ENCODE measurements at places on chromosomes 2 and 18.

DNA sequence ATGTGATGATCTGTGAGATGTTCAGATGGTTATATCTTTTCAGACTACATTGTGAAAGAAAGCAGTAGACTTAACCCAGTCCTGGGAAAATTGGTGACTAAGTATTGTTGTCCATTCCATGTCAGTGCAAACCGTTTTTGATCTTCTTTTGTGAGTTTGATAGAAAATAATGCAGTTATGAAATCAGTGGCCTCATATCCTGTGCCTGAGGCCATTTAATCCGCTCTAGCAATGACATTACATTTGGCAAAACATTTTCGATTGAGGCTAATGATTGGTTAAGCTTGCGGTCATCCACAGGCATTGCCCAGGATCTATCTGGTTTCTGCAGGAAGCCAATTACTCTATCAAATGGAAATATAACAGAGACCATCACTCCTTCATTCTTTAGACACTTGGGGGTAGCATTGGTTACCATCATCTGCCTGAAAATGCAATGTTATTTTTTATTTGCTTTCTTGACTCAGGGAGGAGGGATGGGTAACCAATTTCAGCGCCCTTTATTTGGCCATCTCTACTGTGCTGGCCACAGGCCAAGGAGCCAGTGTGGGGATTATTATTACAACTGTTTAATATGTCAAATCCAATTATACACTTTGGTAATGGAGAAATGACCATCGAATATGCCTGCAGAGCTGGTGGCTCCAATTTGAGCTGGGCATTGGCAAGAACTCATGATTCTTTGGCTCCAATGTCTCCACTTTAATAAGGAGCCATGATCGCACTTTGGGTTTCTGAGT is 33.6 kb downstream of the TRIB2 start:
- DNase-seq = no peak

DNA sequence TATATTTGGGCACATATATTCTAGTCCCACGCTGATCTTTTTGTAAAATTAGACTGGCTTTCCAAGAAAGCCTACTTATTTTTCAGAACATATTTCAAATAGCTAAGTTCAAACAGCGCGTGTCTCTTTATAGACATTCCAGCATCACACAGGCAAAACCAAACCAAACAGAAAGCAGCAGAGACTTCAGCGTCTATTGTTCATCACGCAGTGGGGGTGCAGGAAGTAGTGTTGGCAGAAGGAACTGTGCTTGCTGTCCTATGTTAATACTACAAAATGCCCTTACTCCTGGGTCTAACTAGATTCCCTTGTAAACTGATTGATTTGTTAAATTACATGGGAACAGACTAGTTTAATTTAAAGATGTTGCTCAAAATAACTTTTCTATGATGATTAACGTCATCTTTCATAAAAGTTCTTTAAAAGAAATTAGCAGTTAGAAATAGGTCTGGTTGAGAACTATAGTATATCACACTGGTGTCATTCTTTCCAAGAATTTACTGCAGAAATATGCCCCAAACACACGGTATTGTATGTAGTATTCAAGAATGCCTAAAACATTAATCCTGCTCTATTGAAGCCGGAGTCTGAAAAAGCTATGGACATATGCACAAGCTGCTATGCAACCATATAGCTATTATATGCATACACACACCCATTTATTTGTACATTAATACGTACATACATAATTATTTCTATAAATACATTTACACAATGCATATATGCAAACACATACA is 436.3 kb downstream of the CBLN2 start:
- no peak for DNase-seq

DNA sequence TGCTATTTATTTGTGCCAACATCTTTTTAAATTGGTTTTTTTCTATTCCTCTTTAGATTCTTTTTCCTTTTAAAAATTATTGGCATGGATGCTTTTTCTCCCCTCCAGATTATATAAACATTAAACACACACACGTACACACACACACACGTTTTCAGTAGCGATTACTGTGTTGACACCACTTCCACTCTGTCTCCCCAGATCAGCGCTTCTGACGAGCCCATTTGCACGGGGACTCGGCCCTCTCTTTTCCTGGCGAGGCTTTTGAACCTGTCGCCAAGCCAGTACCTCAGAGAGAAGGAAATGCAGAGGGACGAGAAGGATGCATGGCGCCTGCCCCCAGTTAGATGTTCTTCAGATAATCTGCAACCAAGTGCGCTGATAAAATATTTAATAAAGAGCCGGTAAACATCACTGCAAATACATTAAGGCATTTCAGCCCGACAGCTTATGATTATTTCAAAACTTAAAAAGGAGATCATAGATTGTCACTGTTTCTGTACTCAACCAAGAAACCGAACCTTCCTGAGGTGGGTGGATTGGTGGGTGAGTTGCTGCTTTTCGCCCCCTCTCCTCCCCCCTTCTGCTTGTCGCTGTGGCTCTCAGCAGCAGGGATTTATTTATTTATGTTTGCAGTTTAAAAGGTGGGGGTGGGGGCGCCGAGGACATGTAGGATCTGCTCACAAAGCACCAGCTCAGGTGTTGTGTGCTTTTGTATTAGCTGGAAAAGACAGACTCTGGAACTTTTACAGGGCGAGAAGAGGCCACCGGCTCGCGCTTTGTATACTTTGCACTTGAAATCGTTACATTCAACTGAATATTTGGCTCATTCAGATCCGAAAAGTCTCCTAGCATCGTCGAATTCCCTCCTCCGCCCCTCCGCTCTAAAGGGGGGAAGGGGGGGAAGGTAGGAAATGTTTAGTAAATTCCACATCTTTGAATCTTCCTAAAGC is 787 bp upstream of the TBR1 start:
- no peak for DNase-seq

DNA sequence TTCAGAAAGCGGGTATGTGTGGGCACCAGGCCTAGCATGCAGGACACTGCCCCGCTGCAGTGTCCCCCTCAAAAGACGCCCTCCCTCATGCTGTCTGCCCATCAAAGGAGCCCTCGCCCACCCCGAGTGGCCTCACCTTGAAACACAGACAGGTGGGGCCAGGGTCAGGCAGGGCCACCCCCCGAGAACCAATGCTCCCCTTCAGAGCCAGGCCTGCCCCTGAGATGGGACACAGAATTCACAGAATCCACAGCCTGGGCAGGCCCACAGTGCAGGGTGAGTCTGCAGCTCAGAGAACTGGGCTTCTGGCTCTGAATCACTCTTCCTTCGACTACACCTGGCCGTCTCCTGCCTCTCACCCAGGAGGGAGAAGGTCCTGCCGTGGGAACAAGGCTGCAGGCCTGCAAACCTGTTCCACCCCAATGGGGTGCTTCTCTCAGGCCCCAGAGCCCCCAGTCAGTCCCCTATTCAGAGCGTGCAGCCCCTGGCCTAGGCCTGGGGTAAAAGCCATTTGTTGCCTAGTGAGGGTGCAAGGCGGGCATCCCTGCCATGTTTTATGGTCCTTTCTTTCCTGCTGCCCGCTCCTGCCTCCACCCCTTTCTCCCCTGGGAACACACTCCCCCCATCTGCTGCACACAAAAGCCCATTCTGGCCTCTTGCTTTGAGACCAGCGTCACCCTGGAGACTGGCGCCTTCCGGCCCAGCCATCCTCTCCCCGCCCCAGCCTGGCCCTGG is 11.3 kb upstream of the ARHGEF4 start:
- no peak for DNase-seq

GRCh38 chr2:29011418-29012060 is 30.4 kb downstream of the TOGARAM2 start:
- peak; percentile 68 for DNase-seq

Data from activated T-helper 1 cell treated with Interleukin-2 at 50 U/mL for 16 hours (primary cell).